ENCODE measurements at places on chromosomes 1 and 21. TPM values are rescaled to one million over a fixed set of nuclear protein-coding genes. Genes with fewer than 3 reads are reported as not detected.

DNA sequence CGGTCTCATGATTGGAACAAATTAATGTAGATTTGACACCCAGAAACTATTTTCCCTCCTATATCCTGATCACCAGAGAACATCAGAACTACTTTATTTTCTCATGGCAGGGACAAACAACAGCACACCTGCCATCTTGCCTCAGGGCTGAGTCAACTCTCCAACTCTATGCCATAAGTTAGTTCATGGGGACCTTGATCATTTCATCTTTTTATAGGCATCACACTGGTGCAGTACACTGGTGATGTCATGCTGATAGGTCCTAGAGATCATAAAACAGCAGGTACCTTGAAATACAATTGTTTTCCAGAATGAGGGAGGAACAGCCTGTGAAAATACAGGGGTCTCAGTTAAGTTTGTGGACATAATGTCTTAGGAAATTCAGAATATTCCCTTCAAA lies 45.8 kb downstream of the EDN2 start:
- no peaks in the 10 kb centered on the region for H3K27me3 ChIP-seq
- DNase-seq, result no peak
- H3K27ac ChIP-seq, result no peak overlapping the region
- H3K4me1 ChIP-seq, result no peaks in the 10 kb centered on the region
- H3K4me3 ChIP-seq, result no peak overlapping the region

- H3K27ac ChIP-seq, result no peak overlapping the region
- DNase-seq, result no peak
- H3K4me1 ChIP-seq, result peaks cover 11% of the 10 kb centered on the region
- H3K36me3 ChIP-seq, result no peaks in the 10 kb centered on the region
- H3K4me3 ChIP-seq, result no peak overlapping the region
- H3K27me3 ChIP-seq, result no peaks in the 10 kb centered on the region
Observed at GRCh38 chr1:48536477-48536876, 64.5 kb upstream of the SPATA6 start.

DNA sequence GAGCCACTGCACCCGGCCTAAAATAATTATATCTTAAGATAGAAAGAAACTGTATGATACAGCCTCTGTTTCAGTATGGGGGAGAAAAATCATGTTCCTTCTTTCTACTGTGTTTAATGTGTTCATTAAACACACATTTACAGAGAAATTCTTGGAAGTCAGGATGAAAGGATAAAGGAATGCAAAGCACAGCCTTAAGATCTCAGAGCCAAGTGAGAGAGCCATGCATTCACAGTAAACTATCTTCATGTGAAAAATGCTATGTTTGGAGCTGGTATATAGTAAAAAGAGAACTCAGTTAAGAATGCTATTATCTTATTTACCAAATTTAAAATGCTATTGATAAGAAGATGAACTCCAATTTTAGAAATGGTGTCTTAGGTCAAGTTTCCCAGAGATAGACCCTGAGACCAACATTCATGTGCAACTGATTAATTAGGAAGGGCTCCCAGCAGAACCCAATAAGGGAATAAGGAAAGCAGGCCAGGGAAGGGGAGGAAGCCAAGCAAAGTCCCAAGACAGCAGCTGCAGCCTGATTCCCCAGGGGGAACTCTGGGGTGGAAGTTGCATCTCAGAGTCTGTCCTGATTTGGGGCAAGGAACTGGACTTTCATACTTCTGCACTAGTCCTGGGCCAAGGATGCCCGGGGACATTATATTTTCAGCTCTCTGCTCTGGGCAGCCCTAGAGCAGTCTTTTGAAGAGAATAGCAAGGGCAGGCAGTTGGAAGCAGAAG lies 130.0 kb upstream of the ZNF648 start:
- H3K27me3 ChIP-seq, result peaks cover 3% of the 10 kb centered on the region
- H3K27ac ChIP-seq, result no peak overlapping the region
- no peak for DNase-seq
- no peaks in the 10 kb centered on the region for H3K4me1 ChIP-seq

- no peak for DNase-seq
- no peaks in the 10 kb centered on the region for H3K4me1 ChIP-seq
- no peak overlapping the region for H3K27ac ChIP-seq
- no peak overlapping the region for H3K4me3 ChIP-seq
Observed at GRCh38 chr1:236862615-236863211, 67.6 kb downstream of the MTR start.

- no peaks in the 10 kb centered on the region for H3K4me1 ChIP-seq
- H3K27ac ChIP-seq, result no peak overlapping the region
- no peaks in the 10 kb centered on the region for H3K27me3 ChIP-seq
- H3K36me3 ChIP-seq, result no peaks in the 10 kb centered on the region
- no peak for DNase-seq
Observed at GRCh38 chr1:175935566-175936115, 192.2 kb upstream of the TNR start.

DNA sequence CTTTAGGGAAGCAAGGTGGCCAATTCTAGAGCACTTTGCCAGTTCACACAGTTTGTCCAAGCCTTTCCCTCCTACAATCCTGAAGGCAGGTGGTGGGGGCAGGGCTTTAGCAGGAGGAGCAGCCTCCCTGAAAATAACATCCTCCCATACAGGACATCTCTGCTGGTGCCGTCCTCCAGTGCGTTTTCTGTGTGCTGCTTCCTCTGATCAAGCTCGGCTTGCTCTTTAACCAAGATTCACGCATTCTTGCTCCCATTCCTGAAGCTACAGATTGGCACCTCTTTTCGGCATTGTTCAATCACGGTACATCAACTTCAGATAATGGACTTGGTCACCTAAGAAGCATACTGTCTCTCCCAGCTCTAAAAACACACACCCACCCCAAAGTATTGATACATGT lies 7.5 kb upstream of the DPT start:
- no peak overlapping the region for H3K4me3 ChIP-seq
- H3K36me3 ChIP-seq, result no peaks in the 10 kb centered on the region
- no peaks in the 10 kb centered on the region for H3K4me1 ChIP-seq
- DNase-seq, result no peak
- no peaks in the 10 kb centered on the region for H3K27me3 ChIP-seq
- no peak overlapping the region for H3K27ac ChIP-seq

DNA sequence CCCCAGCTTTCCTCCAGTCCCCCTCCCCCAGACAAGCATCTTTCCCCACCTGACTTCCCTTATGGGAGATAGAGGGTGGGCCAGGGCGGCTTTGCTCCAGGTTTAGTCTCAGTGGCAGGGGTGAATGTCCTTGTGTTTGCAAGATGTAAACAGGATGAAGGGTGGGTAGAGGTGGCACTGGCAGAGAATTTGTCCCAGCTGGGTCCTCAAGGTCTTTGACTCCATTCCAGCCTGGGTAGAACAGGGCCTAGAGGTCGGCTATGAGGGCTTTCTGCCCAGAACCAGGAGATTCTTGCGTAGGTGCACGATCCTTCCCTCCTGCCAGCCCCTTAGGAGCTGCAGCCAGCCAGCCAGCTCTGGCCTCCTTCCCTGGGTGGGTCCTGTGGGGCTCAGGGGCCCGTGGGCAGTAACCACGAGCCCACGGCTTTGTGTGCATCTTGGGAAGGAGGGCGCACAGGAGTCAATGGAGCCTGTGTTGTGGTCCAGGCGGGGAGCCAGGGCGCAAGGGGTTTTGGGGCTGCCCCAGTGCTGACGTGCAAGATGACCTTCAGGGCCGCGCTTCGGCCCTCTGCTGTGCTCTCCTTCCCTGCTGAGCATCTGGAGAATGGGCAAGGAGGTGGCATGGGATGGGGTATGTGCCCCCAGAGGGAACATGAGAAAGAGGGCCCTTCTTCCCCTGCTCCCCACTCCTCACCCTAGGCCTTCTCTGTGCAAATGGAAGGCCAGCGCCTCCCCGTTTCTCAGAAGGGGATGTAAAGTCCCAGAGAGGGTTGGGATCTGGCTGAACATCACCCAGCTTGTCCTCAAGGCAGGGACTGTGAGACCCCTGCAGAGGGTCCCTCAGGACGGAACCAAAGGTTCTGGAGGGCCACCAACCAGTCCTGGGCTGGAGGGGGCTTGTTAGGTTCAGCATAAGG lies 15.7 kb downstream of the POU3F1 start:
- H3K27ac ChIP-seq, result peak overlapping the region; percentile 95
- no peak overlapping the region for H3K4me3 ChIP-seq
- H3K4me1 ChIP-seq, result peaks cover 55% of the 10 kb centered on the region
- no peak for DNase-seq
- no peaks in the 10 kb centered on the region for H3K27me3 ChIP-seq
- peaks cover 7% of the 10 kb centered on the region for H3K36me3 ChIP-seq

GRCh38 chr1:42962641-42963377 lies 4.1 kb upstream of the SLC2A1 start:
- H3K4me3 ChIP-seq, result no peak overlapping the region
- no peaks in the 10 kb centered on the region for H3K36me3 ChIP-seq
- DNase-seq, result no peak
- H3K27me3 ChIP-seq, result no peaks in the 10 kb centered on the region
- H3K27ac ChIP-seq, result no peak overlapping the region

TRIM46 gene
- 6.2 TPM for total RNA-seq

DNA sequence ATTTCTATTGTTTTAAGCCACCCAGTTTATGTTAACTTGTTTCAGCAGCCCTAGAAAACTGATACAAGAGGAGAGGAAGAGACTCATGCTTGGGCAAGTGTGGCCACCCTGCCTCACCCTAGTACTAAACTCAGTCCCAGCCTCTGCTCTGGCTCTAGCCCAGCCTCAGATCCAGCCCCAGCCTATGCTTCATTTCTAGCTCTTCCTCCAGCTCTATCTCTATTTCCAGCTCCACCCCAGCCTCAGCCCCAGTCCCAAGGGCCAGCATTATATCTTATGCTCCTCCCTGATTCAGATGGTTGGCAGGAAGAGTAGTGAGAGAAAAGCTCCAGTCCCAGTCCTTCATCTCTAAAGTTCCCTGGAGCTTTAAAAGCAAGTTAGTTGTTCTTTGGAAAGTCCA lies 535.5 kb downstream of the PTPRC start:
- no peaks in the 10 kb centered on the region for H3K27me3 ChIP-seq
- H3K27ac ChIP-seq, result peak overlapping the region; percentile 23
- H3K36me3 ChIP-seq, result no peaks in the 10 kb centered on the region

GRCh38 chr21:46662765-46663500 lies 27.5 kb downstream of the PRMT2 start:
- H3K4me3 ChIP-seq, result peak overlapping the region; percentile 50
- H3K4me1 ChIP-seq, result no peaks in the 10 kb centered on the region
- no peak for DNase-seq
- no peak overlapping the region for H3K27ac ChIP-seq

DNA sequence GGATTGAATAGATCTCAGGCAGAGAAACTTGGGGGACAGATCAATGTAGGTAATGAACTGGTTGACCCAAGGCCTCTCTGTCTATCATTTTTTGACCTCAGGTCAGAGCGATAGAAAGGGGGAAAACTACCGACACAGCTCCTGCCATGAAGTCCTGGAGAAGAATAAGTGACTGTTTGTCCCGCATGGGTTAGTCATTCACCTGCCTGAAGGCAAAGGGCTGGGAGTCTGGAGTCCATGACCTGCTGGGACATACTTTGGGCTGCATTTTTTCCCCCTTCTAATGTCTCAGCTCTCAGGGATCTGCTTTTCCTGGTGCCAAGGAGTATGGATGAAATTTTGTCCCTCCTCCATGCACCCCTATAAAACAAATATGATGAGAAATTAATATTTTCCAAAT lies 1.6 kb upstream of the ROR1 start:
- H3K27me3 ChIP-seq, result no peaks in the 10 kb centered on the region
- H3K36me3 ChIP-seq, result no peaks in the 10 kb centered on the region
- no peak overlapping the region for H3K4me3 ChIP-seq
- DNase-seq, result no peak

MGST3 gene
- 155 TPM for total RNA-seq

DNA sequence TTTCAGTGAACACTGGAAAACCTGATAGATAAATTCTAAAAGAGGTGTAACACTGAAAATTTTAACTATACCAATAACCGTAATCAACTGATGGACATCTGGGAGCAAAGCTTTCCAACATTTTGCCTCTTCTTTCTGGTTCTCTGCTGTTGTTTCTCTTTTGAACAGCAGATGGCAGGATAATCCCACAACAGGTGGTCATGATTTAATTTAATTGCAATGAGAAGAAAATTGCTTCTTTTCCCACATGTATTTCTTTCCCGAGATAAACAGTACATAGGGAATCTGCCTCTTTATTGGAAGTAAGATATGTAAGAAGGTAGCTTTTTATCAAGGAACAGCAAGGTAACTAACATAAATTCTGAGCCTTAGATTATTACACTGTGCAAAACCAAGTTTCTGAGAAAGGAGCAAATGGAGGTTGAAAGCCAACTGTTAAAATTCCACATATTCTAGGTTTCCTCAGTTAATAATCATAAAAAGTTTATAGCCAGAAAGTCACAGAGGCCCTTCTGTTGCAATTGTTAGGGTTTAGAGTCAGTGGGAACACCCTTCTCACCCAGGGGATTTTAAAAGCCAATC lies 72.9 kb downstream of the RPS6KA1 start:
- no peak overlapping the region for H3K4me3 ChIP-seq
- H3K27ac ChIP-seq, result no peak overlapping the region
- DNase-seq, result peak; percentile 81
- no peaks in the 10 kb centered on the region for H3K4me1 ChIP-seq
- no peaks in the 10 kb centered on the region for H3K36me3 ChIP-seq

OR10J1 gene
- not detected for total RNA-seq

OR2M5 gene
- total RNA-seq, result not detected

DNA sequence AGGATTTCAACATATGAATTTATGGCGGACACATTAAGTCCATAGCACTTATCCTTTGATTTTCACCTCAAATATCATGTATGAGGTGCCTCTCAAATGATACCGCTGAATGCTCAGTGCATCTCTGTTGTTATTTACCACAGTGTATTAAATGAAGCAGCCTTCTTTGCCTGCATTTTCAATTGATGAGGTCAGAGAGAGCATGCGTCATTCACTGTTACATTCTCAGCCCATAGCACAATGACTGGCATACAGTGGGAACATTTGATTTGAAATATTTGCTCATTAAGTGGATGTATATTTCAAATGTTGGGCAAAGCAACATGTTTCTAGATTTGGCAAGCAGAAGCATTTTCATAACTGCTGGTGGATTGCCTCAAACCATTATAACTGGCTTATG lies 45.7 kb downstream of the LRRC7 start:
- H3K4me1 ChIP-seq, result no peaks in the 10 kb centered on the region
- DNase-seq, result no peak
- no peak overlapping the region for H3K27ac ChIP-seq
- H3K36me3 ChIP-seq, result no peaks in the 10 kb centered on the region
- no peaks in the 10 kb centered on the region for H3K27me3 ChIP-seq
- no peak overlapping the region for H3K4me3 ChIP-seq

VWA5B1 gene
- total RNA-seq, result not detected

DNA sequence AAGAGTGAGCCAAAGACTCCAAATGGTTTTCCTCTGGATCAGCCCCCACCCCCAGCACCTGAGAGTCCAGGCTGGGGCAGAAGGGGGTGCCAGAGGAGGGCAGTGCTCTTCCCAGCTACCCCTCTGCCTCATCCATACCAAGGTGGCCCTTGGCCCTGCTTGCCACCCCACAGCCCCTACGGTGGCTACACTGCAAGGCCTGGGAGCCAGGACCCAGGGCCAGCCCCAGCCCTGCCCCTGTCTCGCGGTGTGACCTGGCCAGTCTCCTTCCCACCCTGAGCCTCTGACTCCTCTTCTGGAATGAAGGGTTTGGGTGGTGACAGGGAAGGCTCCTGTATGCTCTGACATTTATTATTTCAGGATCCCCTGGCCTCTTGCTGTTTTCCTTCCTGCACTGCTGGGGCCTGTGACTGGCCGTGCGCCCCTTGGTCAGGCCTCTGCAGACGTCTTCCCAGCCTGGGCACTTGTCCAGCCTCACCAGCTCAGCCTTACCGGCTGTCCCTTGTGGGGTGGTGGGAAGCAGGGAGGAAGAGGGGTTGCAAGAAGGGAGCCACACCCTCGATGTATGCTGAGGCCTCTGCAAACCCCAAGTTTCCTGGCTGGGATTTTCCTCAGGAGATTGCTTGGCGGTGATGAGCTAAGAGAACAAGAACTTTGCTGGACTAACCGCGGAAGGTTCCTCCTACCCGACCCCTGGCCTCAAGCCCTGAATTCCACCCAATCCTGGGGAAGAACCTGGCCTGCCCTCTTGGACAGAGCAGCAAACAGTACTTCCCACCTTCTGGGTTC lies 13.5 kb downstream of the ASAP3 start:
- H3K4me1 ChIP-seq, result no peaks in the 10 kb centered on the region
- no peak for DNase-seq
- H3K36me3 ChIP-seq, result no peaks in the 10 kb centered on the region

Data from A673 (cell line).